Stimulated activated CD8-positive, alpha-beta memory T cell treated with anti-CD3 and anti-CD28 coated beads, Interleukin-7, amount 100 ng/mL, for 24 hours (primary cell): ENCODE measurements at places on chromosomes 4 and X.

GRCh38 chrX:9643807-9644206 is 121.8 kb downstream of the GPR143 start:
- DNase-seq, result no peak

- DNase-seq, result no peak
Observed at GRCh38 chr4:40564004-40564403, 65.7 kb downstream of the RBM47 start.

- DNase-seq, result no peak
Observed at GRCh38 chrX:108417257-108417656, 21.0 kb downstream of the COL4A6 start.

GRCh38 chr4:75848891-75849290 is 53.4 kb downstream of the PPEF2 start:
- DNase-seq, result no peak

GRCh38 chr4:4631150-4631549 is 89.3 kb upstream of the STX18 start:
- DNase-seq, result no peak

- no peak for DNase-seq
Observed at GRCh38 chrX:64394059-64394873, 986 bp downstream of the MTMR8 start.
